ENCODE measurements at places on chromosomes 1 and 21.

- DNase-seq: no peak
Observed at GRCh38 chr1:246427611-246428010, 79.5 kb downstream of the SMYD3 start.

GRCh38 chr1:36553591-36554322 lies 71.0 kb upstream of the CSF3R start:
- peak; percentile 73 for DNase-seq

- no peak for DNase-seq
Observed at GRCh38 chr1:196609370-196609737, 1.1 kb upstream of the KCNT2 start.

- peak; percentile 44 for DNase-seq
Observed at GRCh38 chr1:109509176-109510134, at the start of gene AMIGO1. TSS of gene AMIGO1 (minus strand) at chr1:109509727. CDS start at chr1:109508912, 815 bp downstream.

DNA sequence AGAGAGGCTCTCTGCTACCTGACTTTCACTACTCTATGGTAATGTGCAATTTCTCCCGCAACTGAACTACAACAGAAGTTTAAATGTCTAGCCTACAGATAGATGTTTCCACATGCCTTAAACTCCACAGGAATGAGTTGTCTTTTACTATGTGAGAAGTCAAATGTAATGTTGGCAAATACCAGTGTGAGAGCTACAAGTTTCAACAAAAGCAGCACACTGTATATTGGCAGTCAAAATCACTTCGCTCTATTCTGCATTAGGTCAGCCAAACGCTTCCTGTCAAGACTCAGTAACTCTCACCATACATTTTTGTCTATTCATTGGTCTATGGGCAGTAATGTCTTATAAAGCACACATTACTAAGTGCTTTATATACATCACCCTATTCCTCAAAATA lies 41.9 kb downstream of the LUZP1 start:
- no peak for DNase-seq

- DNase-seq: no peak
Observed at GRCh38 chr1:17597651-17598050, 58.2 kb downstream of the ARHGEF10L start.

DNA sequence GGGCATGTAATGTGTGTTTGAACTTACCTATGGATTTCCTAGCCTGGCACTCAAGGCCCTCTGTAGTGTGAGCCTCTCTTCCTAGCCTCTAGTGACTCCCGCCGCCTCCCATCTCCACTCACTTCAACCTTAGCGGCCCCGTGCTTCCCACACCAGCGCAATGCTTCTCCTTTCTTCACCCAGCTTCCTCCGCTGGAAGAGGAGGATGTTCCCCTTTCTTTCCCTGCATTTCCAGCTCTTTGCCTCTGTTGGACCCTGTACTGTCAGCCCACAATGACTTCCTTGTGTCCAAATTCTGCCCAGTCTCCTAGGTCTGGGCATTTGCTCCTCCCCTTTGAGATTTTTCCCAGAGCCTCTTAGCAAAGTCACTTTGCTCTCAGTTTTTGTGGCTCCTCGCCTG lies 138.1 kb upstream of the IRF2BP2 start:
- DNase-seq: no peak

DNA sequence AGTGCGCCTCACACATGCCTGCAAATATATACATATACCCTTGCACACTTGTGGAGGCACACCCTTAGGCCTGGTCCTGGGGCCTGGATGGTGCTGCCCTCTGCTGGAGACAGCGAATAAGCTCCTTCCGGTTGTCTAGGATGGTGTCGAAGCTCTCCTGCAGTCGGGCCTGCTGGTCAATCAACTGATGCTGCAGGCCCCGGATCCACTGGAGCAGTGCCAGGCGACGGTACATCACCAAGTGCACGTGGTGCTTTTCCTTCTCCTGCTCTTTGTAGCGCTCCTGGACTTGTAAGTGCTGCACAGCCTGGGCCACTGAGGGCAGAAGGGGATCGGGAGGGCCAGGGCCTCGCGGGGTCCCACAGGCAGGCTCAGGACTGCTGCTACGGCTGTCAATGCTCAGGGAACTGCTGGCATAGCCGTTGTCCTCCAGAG lies 3.1 kb downstream of the C1orf216 start:
- DNase-seq: peak; percentile 76

GRCh38 chr1:199335496-199335895 lies 692.0 kb upstream of the NR5A2 start:
- no peak for DNase-seq

GRCh38 chr1:151062741-151063371 lies 2.7 kb downstream of the MLLT11 start:
- no peak for DNase-seq

DNA sequence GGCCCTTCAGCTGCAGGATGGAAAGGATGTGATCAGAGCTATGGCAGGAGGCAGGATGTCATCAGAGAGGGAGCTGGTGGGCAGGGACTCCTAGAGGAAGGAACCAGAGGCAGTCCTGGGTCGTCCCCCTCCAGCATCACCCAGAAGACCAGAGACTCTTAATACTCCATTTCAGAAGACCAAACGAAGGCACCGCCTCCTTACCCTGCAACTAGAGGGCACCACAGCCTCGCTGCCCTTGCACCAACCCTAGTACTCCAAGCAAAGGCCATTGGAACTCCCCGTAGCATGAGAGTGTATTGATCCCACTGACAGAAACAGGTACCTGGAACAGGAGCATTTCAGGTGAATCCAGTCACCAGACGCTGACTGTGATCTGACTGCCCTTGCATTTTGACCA lies 598.1 kb downstream of the NPHP4 start:
- no peak for DNase-seq

DNA sequence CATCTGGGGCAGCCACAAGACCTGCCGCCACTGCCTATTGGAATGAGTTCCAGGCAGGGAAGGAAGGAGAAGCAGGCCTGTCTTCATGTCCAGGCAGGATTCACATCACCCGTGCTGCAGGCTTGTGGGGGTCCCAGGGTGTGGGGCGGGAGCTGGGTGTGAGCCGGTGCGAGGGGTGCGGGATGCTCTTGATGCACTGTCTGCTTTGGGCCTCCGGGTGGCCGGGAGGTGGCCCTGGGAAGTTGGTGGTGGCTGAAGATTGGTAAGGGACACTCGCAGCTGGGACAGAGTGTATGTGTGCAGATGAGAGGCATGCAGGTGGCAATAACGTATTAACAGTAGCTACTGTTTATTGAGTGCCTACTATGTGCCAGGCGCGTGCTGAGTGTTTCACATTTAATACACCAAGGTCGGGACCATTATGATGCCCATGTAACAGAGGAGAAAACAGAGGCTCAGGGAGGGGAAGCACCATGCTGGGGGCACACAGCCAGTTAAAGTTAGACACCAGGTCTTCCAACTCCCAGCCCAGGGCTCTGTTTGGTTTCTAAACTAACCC lies 3.3 kb downstream of the CROCC start:
- no peak for DNase-seq

DNA sequence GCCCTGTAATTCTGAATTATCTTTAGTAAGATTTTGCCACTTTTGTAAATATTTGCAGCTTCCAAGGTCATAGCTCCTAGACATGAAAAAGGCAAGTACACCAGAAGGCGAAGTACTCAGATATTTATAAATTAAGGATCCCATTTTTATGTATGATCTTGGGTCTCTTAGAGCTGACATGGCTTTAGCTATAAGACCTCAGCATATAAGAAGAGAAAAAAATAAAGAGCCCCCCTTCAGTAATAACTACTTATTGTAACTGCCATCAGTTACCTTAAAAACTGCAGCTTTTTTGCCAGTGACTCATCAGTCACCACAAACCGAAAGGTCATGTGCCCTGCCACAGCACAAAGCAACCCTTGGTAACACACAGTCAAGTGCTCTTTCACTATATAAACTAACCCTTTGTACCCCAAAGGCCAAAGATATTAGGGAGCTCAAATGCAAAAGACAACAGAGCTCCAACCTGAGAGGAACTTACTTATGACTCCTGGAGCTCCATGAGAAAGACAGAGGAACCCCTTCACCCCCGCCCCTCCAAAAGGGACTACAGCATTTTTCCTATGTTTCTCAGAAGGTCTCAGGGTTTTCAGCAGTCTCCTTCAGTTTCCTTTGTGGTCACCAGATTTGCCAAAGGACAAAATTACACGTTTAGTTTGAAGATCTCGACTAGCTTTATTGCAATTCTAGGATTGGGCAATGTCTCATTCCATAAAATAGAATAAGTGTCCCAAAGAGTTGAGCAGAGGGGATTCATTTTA lies 219.8 kb upstream of the DUSP10 start:
- DNase-seq: peak; percentile 41

- no peak for DNase-seq
Observed at GRCh38 chr1:85134583-85135391, 66.0 kb downstream of the SYDE2 start.

GRCh38 chr1:26028490-26028980 lies 7.0 kb downstream of the EXTL1 start:
- no peak for DNase-seq

DNA sequence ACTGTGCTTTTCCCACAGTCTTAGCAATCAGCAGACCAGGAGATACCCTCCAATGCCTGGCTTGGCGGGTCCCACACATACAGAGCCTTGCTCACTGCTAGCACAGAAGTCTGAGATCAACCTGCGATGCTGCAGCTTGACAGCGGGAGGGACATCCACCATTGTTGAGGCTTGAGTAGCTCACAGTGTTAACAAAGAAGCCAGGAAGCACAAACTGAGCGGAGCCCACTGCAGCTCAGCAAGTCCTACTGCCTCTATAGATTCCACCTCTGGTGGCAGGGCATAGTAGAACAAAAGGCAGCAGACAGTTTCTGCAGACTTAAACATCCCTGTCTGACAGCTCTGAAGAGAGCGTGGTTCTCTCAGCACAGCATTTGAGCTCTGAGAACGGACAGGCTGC lies 33.4 kb downstream of the MNDA start:
- DNase-seq: no peak

GRCh38 chr1:243841507-243841906 lies 8.5 kb downstream of the AKT3 start:
- DNase-seq: no peak

GRCh38 chr1:56309065-56309464 lies 270.3 kb downstream of the PLPP3 start:
- DNase-seq: no peak

- DNase-seq: peak; percentile 23
Observed at GRCh38 chr1:26994020-26994786, 711 bp downstream of the TRNP1 start.

GRCh38 chr1:47332779-47333577 lies 612 bp upstream of the CMPK1 start:
- DNase-seq: no peak

DNA sequence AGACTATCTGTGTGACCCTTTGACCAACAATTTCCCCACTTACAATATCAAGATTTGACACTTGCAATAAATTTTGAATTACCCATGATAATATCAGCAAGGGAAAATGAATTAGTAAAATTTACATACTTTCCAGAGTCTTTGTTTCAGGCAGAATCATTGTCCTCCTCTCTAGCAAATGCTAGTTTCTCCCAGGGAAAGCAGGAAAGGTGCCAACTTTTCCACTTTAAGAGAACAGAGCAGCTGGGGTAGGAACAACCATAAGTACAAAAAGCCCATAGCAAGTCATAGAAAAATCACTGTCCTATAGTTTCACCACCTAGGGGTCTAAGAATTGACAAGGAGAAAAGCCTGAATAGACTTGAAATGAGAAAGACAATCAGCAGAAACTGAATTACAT lies 67.1 kb upstream of the GUCA2B start:
- no peak for DNase-seq

- DNase-seq: no peak
Observed at GRCh38 chr1:190579552-190580193, 102.0 kb upstream of the BRINP3 start.

DNA sequence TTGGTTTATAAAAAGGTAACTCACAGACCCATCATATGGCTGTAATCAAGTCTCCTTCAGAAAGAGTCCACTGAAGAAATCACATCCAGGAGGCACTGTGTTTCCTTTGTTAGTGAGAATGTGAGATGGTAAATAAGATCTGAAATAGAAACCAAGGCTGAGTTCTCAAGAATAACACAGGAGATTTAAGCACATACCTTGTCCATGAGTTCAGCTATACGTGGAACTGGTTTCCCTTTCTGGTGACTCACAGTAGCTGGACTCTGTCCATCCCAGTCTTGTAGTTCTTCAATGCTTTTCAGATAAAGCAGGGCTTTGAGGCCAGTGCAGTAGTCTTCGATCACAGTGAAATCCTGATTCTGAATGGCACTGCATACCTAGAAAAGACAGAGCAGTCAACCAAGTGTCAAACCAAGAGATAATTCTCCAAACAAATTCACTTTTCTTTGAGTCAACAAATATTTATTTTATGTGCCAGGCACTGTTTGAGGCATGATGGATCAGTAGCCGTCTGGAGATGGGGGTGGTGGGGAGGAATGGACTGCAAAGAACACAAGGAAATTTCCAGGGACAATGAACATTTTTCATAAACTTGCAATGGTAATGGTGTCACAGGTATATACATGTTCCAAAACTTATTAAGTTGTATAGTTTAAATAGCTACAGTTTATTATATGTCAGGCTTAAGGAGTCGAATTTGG lies 471.4 kb downstream of the PTBP2 start:
- no peak for DNase-seq

- DNase-seq: no peak
Observed at GRCh38 chr1:186326009-186326408, 49.0 kb downstream of the TPR start.

- no peak for DNase-seq
Observed at GRCh38 chr1:109750920-109751319, 10.1 kb upstream of the GSTM3 start.

GRCh38 chr1:117696561-117696960 lies 90.7 kb downstream of the TENT5C start:
- DNase-seq: no peak

- no peak for DNase-seq
Observed at GRCh38 chr1:42340901-42341300, 5.9 kb upstream of the FOXJ3 start.

GRCh38 chr1:172561252-172561651 lies 28.3 kb downstream of the SUCO start:
- no peak for DNase-seq

GRCh38 chr1:48493970-48494769 lies 22.2 kb upstream of the SPATA6 start:
- DNase-seq: no peak

DNA sequence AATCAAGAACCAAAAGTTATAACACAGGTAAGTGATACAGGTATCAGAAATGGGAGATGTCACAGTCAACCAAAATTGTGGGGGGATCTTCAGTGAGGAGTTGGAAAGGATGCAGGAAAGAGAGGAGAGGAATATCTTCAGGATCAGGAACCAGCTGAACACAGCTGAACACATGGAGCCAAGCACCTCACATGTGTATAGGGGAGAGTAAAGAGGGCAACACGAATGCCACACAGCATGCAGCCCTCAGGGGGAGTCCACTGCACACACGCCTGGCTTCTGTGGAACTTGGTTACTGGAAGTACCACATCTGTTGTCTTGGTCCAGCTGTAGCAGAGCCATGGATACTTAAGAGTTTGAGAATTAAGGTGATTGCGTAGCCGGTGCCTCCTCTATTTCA lies 218.8 kb downstream of the RGS7 start:
- no peak for DNase-seq

Measured in stimulated activated CD4-positive, alpha-beta T cell treated with anti-CD3 and anti-CD28 coated beads, Interleukin-1b, Interleukin-23, amount 100 ng/mL, for 48 hours (primary cell).